ENCODE measurements at places on chromosomes 6 and 20.

GRCh38 chr6:63572747-63573075, 431 bp downstream of the LOC128125822 start:
- no peak for DNase-seq

- no peak for DNase-seq
Observed at GRCh38 chr20:35003211-35004031, 47.8 kb downstream of the MYH7B start.

- no peak for DNase-seq
Observed at GRCh38 chr20:52972190-52972937, at the start of gene TSHZ2. TSHZ2 (plus strand) TSS chr20:52972358; CDS start chr20:52973294, 936 bp downstream.

- DNase-seq = no peak
Observed at GRCh38 chr6:163371129-163371528, 43.4 kb upstream of the QKI start.

DNA sequence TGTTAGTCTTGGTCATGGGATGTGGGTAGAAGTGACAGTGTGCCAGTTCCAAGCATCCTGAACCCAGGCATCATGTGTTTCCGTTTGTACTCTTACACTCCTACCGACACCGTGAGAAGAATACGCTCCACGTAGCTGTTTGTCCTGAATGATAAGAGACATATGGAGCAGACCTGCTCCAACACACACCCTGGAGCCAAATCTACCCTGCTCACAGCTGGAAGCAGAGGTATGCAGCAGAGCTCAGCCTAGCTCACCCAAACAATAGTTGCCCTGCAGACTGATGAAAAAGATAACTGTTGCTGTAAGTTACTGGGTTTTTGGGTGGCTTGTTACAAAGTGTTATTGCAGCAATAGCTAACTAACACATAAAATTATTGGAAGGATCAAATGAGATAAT, 14.3 kb upstream of the PDSS2 start:
- no peak for DNase-seq

- peak; percentile 44 for DNase-seq
Observed at GRCh38 chr6:166341464-166341863, 881 bp downstream of the SFT2D1 start.

- DNase-seq = peak; percentile 68
Observed at GRCh38 chr20:39338469-39339376, 376.6 kb downstream of the DHX35 start.

GRCh38 chr6:54614499-54615195, 231.9 kb upstream of the FAM83B start:
- no peak for DNase-seq

GRCh38 chr6:129279343-129280292, 396.7 kb downstream of the LAMA2 start:
- no peak for DNase-seq
